T47D (cell line): ENCODE measurements at places on chromosomes 3 and 15.

DNA sequence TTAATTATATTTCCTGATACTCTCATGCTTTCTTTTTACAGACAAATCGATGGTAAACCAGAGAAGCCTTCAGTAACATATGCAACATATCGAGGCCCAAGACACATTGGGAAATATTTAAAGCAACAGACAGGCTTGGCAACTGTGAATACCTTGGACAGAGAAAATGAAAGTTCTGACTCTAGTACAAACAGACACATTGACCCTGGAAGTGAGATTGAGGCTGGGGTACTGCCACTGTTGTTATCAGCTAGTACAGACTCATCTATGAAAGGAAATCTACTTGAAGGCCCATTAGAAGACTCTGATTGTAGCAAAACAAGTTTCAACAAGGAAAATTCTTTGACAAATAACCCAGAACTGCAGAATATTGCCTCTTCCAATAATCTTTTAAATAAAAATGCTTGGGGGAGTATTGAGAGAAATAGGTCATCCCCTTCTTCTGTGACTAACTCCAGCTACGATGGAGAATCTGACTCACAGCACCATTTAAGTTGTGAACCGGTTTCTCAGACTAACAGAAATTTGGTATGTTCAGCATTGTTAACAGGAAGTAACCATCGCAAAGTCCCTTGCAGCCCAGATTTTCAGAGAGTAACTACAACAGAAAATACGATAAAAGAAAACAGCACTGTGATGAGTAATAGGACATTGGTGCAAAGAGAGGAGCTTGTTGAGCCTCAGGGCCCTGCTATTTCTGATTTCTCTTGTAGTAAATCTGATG is 50.2 kb downstream of the CRYBG3 start:
- DNase-seq, result no peak

- peak; percentile 5 for DNase-seq
Observed at GRCh38 chr3:100899440-100900091, 93.7 kb downstream of the ABI3BP start.

DNA sequence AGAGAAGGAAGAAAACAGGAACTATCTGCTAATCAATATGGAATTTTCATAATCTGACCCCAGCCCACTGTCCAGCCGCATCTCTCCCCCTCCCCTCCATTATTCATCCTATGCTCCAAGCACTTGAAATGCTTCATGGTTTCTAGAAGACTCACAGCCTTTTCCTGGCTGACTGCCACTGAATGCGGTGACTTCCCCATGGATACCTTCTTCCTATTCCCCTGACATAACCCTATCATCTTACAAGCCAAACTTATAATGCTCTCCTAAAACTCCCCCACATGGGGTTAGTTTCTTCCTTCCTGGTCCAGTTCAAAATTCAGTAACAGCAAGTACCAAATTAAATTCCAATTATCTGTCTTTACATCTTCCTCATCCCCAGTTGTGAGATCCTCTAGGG is 31.2 kb upstream of the PTX3 start:
- DNase-seq, result no peak

GRCh38 chr3:179933080-179933479 is 103.7 kb downstream of the PEX5L start:
- DNase-seq, result no peak

GRCh38 chr3:120438665-120439370 is 12.0 kb downstream of the FSTL1 start:
- DNase-seq, result no peak

GRCh38 chr3:18245721-18246120 is 179.4 kb downstream of the SATB1 start:
- DNase-seq, result no peak

DNA sequence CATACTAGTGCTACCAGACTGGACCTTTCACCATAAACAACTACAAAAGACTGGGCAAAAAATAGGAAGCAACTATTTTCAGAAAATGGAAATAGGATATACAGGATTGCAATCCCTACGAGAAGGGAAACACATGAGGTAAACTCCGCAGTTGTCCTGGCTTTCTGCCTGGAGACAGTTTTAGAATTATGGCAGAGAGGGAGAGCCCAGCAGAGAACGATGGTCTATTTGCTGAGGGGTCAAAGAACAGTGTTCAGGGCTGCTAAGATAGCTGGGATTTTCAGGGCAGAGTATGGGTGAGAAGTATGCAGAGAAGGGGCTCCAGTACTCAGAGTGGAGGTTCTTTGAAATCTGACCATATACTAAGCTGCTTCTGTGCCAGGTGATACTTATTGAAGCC is 163.4 kb downstream of the CHDH start:
- no peak for DNase-seq

DNA sequence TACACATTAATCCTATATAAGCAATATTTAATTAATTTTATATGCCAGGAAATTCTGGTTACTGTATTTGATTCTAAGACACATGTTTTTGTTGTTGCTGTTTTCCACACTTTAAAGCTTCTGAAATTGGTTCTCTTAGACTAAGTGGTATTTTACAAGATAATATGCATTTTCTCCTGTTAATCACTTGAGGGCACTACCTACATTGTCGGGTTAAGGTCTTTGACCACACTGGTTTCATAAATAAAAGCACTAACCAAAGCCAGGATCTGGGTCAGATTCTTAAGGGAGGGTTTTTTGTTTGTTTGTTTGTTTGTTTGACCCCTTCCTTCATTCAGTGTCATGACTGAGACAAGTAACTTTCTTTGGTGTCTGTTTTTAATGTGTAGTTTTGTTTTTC is 590.2 kb downstream of the RBMS3 start:
- peak; percentile 16 for DNase-seq

- peak; percentile 25 for DNase-seq
Observed at GRCh38 chr3:27681249-27681748, 40.8 kb downstream of the EOMES start.

DNA sequence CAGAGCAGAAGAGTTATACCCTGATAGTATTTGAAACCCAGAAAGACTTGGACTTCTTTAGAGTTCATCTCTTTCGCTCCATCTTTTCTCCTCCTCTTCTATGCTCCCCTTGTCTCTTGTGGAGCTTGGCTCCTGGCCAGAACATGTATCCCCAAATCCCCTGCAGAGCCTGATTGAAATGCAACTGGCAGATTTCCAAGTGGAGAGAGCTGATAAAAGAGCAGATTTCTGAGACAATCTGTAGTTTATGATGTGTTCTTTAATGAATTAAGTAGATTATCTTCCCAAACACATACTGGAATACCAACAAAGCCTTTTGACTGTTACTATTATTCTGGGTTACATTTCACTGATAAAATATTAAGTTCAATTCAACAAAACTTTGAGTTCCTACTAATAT is 33.4 kb downstream of the UNC13C start:
- DNase-seq, result no peak

- no peak for DNase-seq
Observed at GRCh38 chr3:12286927-12287726, 1.7 kb upstream of the PPARG start.

GRCh38 chr3:354432-354831 is 157.9 kb downstream of the CHL1 start:
- no peak for DNase-seq

DNA sequence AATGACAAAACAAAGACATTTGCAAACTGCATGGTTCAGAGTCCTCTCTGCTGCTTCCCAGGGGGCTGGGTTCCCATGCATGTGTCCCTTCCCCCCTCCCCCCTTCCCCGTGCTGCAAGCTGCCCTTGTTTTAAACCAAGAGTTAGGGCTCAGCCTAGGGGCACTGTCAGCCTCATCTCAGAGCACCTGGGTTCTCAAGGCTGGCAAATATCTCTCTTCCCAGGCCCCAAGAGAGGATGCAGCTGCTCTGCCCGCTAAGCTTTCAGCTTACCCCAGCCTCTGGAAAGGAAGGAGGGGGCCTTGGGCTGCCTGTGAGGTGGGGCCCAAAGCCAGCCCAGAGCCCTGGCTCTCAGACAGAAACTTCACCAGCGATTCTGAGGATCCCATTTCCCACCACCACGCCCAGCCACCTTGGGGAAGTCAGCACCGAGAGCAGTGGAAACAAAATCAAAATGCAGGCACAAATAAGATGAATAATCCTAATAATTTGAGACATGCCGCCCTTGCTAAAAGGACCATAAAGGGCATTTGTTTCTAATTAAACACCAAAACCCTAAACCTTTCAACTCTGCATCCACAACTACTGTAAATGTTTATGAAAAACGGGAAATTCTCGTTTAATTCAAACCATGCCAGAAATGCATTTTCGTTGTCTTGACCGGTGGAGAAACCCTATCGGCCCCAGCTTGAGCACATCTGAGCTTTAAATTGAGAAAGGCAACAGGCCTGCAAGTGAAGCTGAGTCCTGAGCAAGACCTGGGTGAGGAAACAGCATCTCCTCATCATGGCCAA is 67.7 kb upstream of the WNT5A start:
- DNase-seq, result no peak

DNA sequence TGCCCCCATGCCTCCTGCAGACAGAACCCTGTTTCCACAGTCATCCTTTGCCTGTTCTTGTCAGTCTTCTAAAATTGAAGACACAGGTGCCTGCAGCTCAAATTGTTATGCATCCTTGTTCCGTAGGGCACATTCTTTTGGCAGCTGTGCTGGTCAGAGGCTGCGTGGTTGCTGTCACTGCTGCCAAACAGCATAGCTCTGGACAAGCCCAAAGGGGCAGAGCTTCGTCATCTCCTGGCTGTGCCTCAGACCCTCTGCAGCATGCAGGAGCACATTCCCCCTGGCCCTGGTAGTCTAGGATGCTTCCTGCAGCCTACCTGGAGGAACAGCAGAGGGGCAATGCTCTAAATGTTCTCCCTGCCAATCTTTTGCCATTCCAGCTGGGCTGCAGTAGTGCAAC is 2.1 kb upstream of the FBXL22 start:
- DNase-seq, result no peak
